ENCODE measurements at places on chromosomes 3 and 15.

DNA sequence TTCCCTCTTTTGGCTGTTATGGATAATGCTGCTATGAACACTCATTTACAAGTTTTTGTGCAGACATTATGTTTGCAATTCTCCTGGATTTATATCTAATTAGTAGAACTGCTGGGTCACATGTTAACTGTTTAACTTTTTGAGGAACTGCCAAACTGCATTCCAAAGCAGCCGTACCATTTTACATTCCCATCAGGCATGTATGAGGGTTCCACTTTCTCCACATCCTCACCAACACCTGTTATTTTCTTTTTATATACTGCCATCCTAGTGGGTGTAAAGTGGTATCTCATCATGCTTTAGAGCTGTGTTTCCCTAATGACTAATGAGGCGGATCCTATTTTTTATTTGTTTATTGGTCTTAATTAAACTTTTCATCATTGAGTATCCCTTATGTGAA lies 9.2 kb downstream of the KPNA4 start:
- no peak for DNase-seq

DNA sequence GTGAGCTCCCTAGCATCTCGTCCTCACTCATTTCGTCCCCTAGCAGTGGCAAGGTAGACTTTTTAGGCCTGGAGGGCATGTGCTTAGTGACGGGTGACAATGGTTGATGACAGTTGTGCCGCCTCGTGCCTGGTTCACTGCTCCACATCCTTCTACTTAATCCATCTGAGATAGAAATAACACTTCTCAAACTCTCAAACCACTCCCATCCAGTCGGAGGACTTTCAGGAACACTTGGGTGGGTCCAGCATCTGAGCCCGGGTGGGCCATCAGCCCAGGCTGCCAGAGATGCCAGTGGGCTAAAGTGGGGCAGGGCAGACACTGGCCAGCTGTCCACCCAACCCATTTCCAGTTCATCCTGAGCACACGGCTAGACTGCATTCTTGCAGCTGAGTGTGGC lies 79.7 kb upstream of the SMAD3 start:
- no peak for DNase-seq

DNA sequence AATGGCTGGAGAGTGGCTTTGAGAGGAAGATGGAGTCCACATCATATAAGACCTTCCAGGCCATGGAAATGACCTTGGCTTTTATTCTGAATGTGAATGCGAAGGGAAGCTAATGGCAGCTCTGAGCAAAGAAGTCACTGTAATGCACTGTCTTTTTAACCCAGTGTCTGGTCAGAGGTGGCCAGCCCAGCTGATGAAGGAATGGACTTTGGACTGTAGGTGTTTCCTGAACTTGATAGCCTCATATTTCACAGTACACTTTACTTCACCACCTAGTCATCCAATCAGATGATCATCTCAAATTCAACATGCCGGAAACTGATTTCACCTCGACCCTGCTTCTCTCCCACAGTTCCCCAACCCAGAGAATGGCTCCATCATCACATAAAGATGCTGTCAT lies 33.4 kb downstream of the DCLK3 start:
- DNase-seq = no peak

DNA sequence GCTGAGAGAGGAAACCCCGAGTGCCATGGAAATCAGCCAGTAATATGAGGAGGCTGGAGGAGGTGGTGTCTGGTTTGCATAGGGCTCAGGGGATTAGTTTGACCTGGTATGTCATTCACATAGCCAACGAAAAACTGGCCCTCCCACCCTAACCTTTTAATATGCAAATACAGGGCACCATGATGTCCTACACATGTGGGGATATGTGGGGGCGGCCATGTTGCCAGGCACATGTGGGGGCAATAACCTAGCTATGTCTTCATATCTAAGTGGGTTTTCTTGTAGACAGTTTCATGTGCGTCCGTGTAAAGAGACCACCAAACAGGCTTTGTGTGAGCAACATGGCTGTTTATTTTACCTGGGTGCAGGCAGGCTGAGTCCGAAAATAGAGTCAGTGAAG lies 110.1 kb downstream of the MOBP start:
- no peak for DNase-seq

DNA sequence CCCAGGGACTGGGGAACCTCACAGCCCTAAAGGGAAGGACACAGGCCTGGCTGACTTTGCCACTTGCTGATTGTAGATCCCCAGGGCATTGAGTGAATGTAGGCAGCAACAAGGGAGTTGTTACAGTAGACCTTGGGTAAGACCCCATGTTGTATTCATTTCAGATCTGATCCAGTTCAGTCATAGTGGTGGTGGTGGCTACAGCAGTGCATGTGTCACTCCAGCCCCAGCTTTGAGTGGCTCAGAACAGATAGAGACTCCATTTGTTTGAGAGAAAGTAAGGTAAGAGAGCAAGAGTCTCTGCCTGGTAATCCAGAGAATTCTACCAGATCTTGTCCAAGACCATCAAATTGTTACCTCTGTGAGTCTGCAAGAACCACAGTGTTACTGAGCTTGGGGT lies 278.7 kb upstream of the SATB1 start:
- no peak for DNase-seq

DNA sequence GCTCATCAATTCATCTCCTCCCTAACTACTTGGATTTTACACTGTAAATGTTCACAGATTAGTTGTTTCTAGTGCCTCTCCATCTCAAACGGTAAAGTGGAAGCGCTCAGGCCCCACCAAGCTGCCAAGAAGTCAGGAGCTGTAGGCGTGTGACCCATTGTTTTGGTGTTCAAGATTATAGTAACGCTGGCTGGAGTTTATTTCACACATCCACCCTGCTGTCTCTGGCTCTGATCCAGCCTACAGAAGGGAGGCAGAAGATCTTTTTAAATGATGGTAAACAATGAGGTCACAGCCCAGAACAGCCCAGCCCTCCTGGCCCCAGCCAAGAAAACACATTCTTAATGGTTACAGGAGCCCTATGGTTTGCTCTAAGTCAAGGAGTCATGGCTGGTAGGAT lies 25.7 kb upstream of the GALNT15 start:
- peak; percentile 80 for DNase-seq

DNA sequence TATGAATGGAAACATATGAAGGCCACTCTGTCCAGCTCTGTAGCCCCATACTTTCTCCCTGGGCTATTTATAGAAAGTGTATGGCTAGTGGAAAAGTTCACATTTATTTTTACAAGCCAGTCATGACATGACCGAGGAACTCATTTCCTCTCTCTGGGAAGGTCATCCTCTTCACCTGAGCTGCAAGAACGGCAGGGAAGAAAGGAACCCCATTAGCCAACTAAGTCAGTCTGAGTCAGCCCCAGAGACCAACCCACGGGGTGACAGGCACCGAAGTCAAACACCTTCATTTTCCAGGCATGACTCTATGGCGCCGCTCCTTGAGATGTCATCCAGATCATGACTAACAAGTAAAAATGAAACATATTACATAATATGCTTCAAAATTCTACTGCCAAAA lies 4.8 kb downstream of the PAQR9 start:
- no peak for DNase-seq

DNA sequence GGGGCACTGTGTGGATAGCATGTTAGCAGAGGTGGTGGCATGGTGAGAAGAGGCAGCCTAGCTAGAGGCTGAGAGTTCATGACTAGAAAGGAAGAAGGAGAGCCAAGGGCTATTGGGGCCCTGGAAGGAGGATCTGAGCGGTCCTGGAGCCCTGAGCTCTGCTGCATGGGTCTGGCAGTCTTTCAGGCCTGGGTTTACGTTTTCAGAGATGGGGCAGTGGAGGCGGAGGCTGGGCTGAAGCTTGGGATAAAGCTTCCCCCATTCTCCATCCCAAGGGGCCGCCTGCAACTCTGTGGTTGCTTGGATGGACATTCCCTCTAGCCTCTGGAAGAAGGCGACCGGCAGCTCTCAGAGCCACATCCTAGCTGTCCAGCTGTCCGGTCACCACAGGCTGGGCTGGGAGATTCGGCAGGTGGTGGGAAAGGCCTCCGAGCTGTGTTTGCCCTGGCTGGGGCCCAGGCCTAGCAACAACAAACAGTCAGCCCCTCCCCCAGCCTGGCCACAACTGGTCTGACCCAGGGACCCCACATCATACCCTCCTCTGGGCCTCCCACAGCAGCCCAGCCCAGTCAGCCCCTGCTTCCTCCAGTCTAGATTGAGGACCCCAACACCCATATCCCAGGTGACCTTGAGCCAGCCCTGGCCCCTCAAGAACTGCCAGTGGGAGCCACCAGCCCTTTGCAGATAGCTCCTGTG lies 1.8 kb upstream of the SLC38A3 start:
- DNase-seq = no peak

DNA sequence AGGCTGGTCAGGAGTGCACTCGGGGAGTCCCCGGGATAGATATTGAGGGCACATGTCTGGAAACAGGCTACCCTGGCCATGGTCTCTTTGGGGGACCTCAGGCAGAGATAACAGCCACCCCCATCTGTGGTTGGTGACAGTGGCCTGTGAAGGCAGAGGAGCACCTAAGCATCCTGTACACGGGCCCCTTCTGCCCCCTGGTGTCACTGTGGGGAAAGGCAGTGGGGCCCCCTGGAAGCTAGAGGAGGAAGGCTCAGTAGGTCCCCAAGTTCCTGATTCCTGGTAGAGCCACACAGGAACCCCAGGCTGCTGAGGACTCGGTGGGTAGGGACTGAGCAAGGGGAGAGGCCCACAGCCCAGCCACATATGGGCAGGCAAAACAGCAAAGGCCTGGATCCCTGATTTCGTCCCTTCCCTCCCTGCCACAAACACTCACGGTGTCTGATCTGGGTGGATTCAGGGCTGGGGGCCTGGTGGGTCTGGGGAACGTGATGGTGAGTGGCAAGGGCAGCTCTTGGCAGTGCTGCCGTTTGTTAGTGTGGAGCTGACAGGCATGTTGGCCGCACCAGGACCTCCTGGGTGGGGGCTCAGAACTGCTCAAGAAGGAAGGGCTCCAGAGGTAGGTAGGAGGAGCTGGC lies 14.1 kb upstream of the CXCR6 start:
- DNase-seq = peak; percentile 61

- DNase-seq = no peak
Observed at GRCh38 chr3:196192524-196193051, 18.6 kb downstream of the ZDHHC19 start.

- DNase-seq = no peak
Observed at GRCh38 chr3:29100292-29100691, 180.6 kb upstream of the RBMS3 start.

GRCh38 chr15:96326328-96327154 lies 4.0 kb upstream of the NR2F2 start:
- DNase-seq = peak; percentile 59

- no peak for DNase-seq
Observed at GRCh38 chr3:139710212-139710611, 32.4 kb upstream of the NMNAT3 start.

DNA sequence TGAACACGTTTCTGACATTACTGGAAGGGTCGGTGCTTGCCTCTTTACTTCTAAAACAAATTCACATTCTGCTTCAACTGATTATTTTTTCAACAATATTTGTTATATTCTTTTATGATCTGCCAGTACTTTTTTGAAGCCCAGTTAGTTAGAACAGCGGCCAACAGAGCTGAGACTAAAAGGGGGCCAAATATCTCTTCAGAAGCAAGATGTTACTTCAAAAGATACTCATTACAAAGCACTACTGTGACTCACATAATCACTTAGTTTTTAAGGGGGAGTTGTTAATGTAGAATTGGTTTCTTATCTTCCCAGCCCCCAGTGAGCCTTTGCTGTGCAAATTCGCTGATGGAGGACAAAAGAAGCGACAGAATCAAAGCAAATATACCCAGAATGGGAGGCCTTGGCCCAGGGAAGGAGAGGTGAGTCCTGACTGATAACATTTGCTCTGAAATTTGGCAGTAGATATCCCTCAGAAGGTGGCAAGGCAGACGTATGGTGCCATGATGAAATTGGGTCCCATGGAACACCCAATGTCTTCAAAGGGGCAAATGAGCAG lies 587.8 kb downstream of the RBMS3 start:
- DNase-seq = no peak

GRCh38 chr3:100457811-100458210 lies 34.6 kb upstream of the TMEM45A start:
- DNase-seq = no peak

DNA sequence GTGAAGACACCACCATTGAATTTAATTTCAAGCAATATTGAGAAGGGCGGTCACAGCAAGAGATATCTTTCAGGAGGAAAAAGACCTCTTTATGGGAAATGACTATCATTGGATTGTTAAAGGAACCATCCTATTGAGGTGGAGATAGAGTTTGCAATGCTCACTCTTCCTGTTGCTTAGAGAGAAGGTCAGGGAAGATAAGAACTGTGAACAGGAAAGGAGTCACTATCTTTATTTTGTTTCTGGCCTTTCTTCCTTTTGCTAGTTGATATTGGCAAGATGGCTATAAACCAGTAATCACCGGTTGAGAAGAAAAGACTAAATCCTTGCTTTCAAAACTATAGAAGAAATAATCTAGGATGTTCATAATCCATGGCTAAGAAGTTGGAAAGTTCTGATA lies 112.1 kb upstream of the TMEM108 start:
- DNase-seq = no peak

DNA sequence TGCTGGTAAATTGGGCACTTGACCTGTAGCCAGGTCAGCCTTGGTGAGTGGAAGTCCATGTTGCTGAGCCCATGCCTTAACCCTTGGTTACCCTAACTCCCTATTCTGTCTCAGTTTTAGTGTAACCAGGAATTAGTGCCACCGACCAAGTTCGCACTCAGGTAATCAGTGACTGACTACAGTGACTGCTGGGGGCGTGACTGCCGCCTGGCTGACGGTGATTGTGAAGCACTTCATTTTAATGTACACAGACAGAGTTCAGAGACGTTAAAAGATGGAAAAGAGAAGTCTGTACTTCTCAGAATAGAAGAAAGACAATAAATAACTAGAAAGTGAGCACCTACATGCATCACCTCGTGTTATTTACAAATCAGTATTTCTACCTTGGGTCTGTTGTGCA lies 17.3 kb downstream of the CFAP161 start:
- no peak for DNase-seq

DNA sequence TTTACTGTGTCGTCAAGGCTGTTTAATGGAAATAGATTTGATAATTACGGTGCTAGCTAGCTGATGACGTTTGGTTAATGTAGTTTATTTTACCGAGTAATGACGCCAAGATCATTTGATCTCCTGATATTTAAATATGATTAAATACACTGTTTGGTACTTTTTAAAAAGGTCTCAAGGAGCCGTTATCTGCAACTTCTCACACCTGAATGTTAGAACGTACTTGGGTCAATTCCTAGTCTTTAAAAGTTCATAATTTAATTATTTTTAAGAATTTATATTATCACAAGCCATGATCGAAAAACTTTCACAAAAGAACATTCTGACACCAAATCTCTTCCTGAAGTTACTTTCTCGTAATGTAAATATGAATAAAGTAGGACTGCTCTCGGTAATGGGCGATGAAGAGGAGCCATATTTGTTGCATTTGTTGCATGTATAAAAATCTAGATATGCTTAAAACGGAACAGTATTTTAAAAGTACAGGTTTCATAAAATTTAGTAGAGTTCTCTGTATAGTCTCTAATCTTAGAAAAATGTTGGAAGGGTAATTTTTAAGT lies 16.2 kb upstream of the CHD2 start:
- no peak for DNase-seq

DNA sequence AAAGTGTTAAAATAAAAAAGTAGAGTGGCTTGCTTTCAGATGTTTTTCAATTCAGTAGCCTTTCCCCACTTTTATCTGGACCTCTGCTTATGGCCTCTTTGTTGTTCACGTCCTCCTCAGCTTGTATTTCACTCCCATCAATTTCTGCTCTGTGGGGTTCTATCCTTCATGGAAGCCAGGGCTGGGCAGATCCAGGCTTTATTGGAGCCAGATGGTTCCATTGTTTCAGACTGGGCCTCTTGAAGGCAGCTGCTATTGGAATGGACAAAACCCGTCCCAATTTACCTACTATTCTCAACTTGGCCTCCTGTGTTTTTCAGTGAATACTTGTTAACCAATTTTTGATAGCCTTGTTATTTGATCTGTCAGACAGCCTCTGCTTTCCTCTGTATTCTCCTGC lies 10.9 kb upstream of the AADACL2 start:
- no peak for DNase-seq
